OCI-LY7 (cell line): ENCODE measurements at places on chromosomes 5 and 9.

GRCh38 chr9:37149666-37150308 lies 29.4 kb downstream of the ZCCHC7 start:
- DNase-seq = no peak

DNA sequence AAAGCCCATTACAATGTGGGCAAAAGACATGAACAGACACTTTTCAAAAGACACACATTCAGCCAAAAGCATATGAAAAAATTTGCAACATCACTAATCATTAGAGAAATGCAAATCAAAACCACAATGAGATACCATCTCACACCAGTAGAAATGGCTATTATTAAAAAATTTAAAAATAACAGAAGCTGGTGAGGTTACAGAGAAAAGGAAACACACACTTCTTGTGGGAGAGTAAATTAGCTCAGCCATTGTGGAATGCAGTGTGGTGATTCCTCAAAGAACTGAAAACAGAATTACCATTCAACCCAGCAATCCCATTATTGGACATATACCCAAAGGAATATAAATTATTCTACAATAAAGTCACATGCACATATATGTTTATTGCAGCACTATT lies 585.2 kb upstream of the TUSC1 start:
- no peak for DNase-seq

DNA sequence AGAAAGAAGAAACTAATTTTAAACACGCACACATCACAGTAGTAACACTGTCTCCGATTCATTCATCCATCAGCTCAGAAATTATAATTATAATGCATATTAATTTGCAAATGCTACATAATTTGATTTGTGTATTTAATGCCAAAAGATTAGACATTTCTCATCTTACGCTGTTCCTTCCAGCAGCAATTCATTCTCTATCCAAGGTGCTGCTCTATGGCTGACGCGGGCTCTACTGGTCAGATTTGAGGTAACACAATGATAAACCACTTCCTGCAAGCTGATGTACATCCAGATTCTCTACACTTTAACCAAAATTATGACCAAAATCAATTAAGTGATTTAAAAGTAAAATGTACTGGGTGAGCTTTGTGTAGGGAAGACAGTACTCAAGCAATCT lies 77.9 kb upstream of the ICE1 start:
- no peak for DNase-seq

DNA sequence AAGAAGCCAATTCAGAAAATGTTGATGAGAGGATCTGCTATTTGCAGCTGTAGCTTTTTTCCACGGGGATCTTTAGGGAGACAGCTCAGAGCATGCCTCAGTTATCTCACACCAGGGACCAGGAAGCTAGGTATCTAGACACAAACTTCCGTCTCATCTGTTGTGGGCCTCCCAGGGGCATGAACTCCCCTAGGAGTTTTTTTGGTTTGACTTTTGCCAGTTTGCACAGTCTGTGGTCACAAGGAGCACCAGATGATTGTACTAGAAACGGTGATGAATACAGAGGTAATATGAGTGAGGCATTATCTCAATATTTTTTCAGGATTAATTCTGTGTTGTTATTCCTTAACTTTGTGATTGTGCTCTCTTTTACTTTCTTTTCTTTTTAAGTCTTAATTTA lies 533.2 kb upstream of the SEMA6A start:
- no peak for DNase-seq

GRCh38 chr9:118640836-118641560 lies 728.2 kb downstream of the BRINP1 start:
- no peak for DNase-seq

DNA sequence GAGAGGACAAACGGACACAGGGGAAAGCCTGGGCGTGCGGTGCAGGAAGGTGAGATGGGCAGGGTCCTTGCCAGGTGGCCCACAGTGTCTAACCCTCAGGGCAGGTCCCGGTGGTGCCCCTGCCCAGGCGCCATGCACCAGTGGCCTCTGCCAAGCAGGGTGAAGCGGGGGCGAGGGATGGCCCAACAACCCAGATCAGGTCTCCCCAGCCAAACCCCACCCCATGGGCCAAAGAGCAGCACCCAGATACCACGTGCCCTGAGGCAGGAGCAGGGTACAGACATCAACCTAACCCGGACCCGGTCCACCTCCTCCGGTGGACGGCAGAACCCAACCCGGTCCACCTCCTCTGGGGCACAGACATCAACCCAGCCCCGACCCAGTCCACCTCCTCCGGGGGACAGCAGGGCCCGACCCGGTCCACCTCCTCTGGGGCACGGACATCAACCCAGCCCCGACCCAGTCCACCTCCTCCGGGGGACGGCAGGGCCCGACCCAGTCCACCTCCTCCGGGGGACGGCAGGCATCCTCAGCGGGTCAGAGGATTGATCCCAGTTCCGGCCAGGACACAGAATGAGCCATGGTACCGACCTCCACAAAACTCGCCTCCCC lies 12.8 kb downstream of the SLC12A7 start:
- no peak for DNase-seq

- DNase-seq = no peak
Measured at GRCh38 chr9:123484130-123484529, 128.1 kb downstream of the CRB2 start.

DNA sequence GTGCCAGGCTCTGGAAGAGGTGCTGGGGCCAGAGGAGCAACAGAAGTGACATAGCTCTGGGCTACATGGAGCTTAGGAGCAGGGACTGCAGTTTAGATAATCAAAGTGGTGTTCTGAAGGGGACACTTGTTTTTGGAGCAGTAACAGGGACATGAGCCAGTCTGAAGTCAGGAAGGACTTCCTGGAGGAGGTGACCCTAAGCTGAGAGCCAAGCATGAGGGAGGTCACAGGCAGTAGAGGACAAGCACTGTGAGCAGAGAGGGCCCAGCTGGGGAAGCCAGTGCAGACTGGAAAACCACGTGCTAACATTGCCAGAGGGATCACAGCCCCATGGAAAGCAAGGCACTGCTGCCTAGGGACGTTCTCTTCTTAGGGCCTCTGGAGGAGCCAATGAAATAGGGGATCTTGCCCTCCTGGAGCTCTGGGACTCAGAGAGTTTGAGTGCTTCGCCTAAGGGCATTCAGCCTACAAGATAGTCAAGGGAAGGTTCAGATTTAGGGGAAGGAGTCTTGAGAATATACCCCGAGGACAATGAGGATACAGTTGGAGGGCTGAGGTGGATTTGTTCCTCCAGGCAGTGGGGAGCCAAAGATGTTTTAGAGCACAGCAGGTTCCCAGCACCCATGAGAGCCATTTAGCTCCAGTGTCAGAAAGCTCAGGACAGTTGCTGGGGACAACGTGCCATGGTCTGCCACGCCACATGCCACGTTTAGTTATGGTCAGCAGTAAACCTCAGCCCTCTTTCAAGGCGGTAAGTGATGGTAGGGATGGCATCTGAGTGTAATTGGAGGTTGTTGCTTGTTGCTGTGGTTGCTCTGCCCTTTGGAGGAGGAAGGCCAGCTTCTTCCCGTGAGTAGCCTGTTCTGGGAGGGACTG lies 40.5 kb upstream of the SH3PXD2B start:
- DNase-seq = no peak

GRCh38 chr9:93228030-93228429 lies 44.1 kb downstream of the WNK2 start:
- no peak for DNase-seq

- DNase-seq = no peak
Measured at GRCh38 chr5:99179206-99179605, 250.4 kb upstream of the CHD1 start.

DNA sequence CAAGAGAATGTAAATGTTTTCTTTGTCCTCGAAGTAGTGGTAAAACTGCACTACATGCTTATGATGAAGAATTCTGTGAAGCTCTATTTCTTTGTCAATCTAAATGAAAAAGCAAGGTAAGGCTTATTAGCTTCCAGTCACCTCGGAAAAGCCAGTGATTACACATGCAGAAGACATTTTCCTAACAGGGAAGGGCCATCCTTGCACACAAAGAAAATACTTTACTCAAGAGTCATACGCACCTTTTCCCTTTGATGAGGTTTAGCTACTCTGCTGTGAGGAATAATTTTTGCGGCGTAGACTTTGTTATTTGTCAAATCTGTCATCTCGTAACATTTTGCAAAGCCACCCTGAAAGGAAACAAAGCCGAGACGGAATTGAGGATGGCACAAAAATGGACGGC lies 1.1 kb downstream of the PLK2 start:
- DNase-seq = no peak

- DNase-seq = no peak
Measured at GRCh38 chr5:17398431-17398830, 99.6 kb upstream of the TAF11L2 start.

- DNase-seq = peak; percentile 3
Measured at GRCh38 chr9:126591083-126591482, 22.6 kb upstream of the LMX1B start.

GRCh38 chr5:24368115-24368514 lies 276.7 kb downstream of the CDH10 start:
- peak; percentile 26 for DNase-seq

GRCh38 chr5:53749621-53750020 lies 189.2 kb downstream of the NDUFS4 start:
- no peak for DNase-seq

DNA sequence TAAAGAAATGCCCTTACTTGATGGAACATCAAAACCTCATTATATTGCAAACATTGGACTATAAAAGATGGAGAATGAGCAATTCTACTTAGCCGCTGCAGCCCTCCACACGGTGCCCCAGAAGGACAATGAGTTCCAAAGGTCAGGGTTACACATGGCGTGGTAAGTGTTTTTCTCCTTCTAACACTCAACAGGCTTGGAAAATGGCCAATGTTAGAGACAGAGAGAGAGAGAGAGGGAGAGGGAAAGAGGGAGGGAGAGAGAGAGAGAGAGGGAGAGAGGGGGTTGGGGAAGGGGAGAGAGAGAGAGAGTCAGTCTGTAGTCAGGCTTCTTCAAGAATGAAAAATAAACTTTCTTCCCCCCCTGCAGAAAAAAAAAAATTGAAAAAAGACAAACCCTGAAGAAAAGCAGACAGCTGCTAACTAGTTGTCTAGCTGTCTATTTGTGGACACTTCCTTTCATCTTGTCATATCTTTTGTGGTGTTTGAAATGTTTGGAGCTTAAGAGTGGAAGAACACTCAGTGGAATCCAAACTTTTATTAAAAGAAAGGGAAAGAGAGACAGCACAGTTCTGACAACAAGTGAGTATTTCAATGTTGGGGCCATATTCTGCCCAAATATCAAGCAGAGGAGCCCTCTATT lies 324.8 kb downstream of the TMEM38B start:
- DNase-seq = no peak

DNA sequence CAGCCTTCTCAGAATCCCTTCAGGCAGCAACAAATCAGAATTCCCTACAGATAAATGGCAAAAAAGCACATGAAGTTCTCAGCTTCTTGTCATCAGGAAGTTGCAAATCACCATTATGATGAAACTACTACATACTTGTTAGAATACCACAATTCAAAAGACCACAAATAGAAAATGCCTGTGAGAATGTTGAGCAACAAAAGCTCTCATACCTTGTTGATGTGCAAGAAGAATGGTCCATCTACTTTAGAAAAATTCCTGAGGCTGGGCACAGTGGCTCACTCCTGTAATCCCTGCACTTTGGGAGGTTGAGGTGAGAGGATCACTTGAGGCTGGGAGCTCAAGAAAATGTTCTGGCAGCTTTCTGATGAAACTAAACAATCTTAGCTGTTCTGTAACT lies 278.1 kb downstream of the ICE1 start:
- DNase-seq = no peak

DNA sequence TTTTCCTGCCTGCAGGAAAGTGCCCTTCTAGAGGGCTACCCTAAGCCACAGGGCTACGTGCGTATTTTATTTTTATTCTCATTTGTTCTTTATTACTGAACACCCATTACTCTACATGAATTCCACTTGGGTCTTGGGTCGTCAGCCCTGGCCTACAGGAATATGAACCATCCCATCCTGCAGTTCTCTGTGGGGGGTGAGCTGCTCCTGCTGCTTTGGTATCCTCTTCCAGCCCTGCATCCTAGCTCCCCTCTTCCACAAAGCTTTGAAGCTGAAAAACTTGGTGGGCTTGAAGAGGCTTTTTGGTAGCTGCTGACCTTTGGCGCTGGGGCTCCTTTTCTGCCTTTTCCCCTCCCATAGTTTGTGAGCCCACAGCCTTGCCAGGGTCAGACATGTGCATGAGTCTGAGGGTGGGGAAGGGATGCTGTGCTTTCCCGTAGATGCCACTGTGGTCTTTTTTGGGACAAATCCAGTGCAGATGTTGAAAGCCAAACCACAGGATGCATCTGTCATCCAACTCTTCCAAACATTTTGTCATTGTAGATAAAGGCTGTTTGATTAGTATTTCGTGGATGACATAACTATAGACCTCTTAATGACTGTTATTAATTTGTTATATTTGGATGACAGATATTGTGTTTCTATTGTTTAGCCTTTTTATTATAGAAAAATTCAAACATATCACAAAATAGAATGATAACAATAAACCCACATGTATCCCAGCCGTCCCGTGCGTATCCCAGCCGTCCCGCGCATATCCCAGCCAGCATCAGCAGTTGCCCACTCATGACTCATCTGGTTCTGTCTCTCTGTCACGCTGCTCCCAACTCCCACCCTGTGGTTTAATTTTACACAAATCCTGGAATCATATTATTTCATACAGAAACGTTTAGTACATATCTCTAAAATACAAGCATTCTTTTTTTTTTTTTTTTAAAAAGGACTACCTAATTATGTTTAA lies 43.9 kb downstream of the SLC46A2 start:
- DNase-seq = no peak

DNA sequence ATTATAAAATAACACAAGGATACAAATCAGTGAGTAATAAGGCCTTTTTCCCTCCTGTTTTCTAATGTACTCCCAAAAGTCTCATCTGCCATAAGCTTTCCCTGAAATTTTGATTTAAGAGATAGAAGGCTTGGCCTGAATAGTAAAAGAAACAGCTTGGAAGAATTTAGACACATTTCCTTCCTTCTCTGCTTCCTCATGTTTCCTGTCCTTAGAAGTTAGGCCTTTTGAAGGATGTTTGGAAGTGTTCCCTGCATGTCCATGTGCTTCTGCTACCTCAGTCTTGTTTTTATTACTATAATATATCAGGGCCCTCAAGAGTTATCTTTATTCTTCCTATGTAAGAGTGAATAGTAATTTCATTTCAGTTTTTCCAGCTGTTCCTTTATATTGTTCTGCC lies 242.7 kb downstream of the DEPDC1B start:
- DNase-seq = no peak

GRCh38 chr5:140978983-140979382 lies 12.7 kb downstream of the PCDHAC2 start:
- no peak for DNase-seq

GRCh38 chr9:107489687-107490605 lies at the start of gene KLF4:
Gene KLF4 (minus strand): TSS chr9:107489769. CDS start chr9:107489172, 597 bp downstream.
- DNase-seq = no peak

DNA sequence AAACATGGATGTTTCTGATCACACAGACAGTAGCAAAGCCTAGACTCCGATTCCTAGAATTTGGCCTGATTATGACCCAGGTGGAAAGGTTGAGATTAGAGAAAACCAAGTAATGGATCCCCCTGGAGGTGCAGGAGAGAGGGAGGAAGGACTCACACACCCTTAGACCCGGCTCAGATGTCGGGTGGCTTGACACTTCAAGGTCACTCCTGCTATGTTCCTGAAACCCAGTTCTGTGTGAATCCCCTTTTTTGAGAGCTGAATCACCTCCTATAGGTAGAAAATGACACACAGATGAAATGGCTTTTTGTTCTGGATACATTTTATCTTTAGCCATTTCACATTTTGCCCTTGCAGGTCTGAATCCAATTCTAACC lies 192.8 kb downstream of the ARRDC3 start:
- no peak for DNase-seq

GRCh38 chr5:76736679-76737556 lies 21.0 kb downstream of the F2R start:
- no peak for DNase-seq
